ENCODE measurements at places on chromosomes 12 and 14.

DNA sequence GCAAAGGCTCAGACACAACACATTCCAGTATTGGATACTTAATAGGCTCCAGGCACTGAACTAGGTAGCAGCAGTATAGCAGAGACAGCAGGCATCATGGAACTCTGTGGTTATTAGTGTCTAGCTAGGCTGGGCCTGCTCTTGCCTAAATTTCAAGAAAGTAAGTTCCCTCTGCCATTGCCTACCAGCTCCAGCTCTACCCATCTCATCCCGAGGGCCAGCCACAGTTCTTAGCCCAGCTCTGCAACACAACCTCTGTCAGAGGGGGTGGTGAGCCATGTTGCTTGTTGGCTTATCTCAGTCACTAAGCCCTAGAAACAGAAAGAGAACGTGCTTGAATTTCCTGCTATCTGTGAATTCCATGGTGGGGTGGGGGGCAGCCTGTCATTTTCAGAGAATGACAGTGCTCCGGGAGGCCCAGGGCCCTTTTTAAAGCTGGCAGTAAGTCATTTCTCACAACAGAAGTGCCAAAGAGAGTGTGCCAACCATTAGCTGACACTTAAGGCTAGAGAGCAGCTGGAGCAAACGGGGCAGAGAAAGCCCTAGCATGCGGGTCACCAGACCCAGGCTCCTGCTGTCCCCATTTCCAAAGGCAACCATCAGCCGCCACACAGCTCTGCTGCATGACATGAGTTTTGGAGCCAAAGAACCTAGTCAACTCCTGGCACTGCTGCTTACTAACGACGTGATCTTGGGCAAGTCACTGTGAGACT, 105.9 kb downstream of the PRMT8 start:
- no peak for DNase-seq

GRCh38 chr12:31861360-31861759, 97.9 kb upstream of the RESF1 start:
- no peak for DNase-seq

- DNase-seq = no peak
These were observed 307.2 kb upstream of the SOX5 start for GRCh38 chr12:24256684-24257083.

- DNase-seq = peak; percentile 20
These were observed 381.1 kb downstream of the SEC23A start for GRCh38 chr14:38721822-38722431.

DNA sequence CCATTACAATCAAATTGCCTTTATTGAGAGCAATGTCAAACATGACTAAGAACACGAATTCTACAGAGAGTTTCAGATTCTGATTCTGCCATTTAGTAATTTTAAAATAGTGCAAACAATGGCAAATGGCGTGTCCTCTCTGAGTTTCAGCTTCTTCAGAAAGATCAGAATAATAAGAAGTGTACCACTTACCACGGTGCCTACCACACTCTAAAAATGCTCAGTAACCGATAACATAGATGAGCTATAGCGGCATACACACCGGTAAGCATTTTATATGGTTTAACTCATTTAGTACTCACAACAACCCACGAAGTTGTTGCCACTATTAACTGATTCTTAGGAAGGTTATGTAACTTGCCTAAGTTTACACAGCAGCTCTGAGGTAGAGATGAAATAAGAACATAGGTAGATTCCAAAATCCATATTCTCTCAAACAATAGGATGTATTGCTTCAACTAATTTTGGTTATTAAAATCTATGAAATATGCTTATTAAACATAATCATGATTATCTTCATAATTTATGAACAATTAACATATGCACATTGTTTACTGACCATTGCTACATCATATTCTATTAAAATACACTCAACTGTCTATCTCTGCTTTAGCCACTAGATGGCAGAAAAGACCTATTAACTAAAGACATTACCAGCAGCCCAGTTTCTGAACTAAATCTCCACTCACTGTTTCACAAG, 38.3 kb downstream of the SLC6A15 start:
- peak; percentile 58 for DNase-seq

DNA sequence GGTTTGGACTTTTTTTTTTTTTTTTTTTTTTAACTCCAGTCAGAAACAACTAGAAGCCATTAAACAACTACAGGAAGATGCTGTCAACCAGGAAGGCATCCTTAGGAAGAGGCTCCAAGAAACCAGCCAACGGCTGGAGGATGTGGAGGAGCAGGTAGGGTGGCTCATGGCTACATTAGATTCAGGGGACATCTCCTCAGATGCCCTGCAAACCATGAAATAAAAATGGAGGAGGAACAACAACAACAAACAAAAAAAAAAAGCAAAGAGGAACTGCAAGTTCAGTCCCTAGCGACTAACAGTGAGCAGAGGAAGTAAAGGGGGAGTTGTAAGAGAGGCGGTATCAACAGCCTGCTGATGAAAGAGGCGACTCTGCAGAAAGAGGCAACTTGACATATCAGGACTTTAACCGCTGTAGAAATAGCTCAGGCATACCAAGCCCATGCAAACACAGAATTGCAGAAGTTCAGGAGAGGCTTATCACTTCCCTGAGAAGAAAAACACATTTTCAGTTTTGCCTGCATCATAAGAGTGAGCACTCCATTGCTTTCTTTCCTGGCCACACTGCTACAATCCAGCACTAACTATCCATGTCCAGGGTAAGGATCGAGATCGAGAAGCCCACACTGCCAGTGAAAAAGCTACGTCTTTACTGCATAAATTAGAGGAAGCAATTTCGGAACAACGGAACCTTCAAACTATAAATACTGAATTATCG, 103.5 kb upstream of the BCAT1 start:
- no peak for DNase-seq

GRCh38 chr14:79764323-79764722, 447.0 kb downstream of the DIO2 start:
- no peak for DNase-seq

- no peak for DNase-seq
These were observed 290.2 kb downstream of the PRKD1 start for GRCh38 chr14:29637411-29637810.

- DNase-seq = no peak
These were observed 2.5 kb downstream of the PPP1R3E start for GRCh38 chr14:23299986-23300686.

GRCh38 chr12:108611884-108612415, 14.1 kb upstream of the TMEM119 start:
- no peak for DNase-seq

Measured in SHP77 (cell line).